ENCODE measurements at places on chromosomes 6 and 20.

- DNase-seq: no peak
Observed at GRCh38 chr20:19885939-19886660, 128.0 kb downstream of the RIN2 start.

GRCh38 chr20:22584922-22585785 lies 782 bp upstream of the FOXA2 start:
- no peak for DNase-seq

DNA sequence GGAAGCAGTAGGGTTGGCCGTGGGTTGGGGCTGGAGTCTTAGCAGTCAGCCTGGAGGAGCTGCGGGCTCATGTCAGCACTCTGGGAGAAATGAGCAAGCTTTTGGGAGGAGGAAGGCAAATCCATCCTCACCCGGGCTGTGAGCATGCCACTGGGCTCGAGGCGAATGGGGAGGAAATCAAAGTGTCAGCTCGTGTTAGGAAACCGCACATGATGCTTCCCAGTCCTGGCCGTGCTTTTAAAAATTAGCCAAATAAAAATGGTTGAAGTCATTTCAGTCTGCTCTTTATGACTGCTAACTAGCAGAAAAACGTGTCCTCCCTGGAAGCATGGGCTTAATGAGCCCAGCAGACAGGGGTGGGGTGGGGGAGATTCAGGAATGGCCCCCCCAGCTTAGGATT lies 98.1 kb downstream of the NFATC2 start:
- no peak for DNase-seq

DNA sequence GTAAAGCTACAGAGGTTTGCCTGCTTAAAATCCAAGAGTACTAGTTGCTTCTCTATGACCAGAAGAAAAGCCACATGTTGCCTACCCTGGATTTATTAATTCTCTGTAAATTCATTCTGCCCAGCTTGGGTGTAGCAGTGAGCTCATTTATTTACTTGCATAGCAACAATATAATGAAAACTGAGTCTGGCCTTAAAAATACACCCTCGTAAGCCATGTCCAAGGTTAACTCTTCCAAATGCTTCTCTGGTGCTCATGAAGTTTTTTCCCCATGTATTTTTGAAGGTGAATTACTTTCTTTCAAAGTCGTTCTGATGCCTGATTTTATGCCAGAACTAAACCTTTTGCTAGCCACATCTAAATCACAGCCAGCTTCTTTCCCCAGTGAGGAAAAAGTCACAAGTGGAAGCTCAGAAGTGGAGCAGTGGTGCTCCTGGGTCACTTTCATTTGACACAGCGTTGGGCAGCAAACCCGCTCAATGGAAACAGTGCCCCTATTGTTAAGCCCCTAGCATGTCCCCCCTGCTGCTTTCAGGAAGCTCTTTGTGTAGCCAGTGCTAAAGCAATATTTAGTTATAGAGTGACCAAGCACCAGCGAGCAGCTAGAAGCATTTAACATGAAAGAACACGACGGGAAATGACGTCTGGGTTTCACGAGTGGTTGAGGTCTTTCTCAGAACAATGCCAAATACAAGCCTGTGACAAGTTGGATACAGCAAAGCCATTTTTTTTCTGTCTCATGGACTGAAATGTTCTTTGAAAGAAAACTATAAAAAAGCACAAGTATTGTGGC lies 29.8 kb downstream of the NEDD9 start:
- DNase-seq: no peak

DNA sequence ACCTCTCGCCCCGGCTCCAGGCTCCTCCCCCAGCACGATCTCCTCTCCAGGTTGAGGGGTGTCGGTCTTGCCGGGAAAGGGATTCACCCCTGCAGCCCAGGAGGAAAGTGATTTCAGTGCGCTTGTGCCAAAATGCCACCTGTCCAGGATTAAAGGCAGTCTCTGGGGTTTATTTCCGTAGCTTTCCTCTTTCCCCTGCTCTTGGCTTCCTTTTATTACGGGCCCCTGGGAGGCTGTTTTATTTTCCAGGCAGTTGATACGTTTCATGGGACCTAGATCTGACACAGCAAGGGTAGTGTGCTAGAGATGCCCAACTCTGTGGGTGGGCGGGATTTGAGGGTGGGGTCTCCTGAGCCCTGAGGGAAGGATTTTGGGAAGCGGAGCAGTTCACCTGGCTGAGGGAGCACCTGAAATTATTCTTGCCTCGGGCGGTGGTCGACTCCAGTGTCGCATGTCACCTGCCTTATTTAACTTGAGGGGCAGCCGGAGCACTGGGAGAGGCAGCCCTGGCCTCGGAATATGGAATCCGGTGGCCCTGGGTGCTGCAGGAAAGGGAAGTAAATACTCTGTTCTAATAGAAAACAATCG lies 9.5 kb upstream of the NKX2-2 start:
- DNase-seq: no peak

- DNase-seq: no peak
Observed at GRCh38 chr6:128848212-128848935, 34.6 kb upstream of the LAMA2 start.

DNA sequence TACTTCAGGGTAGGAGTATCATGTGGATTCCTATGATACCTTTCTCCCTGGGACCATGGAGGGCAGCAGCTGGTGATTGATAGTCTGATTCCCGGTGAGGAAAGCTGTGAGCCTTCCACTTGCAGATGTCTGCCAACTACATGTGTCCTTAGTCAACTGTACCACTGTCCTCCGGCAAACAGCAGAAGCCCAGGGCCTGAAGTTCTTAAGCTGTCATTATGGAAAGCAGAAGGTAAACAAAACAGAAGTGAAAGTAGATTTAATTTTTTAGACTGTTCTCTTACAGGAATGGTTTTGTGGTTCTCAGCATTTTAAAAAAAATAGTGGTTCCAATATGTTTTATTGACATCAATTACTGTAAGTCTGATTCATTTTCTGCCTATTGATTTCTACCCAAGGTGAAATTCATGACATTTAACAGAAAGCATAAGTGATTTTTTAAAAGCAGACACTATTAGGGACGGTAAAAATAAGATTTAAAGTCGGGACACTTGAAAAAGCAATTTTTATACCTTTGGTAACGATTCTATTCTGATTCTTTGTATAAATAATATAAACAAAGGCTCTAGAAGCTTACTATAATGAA lies 36.6 kb downstream of the PTPN1 start:
- DNase-seq: no peak

DNA sequence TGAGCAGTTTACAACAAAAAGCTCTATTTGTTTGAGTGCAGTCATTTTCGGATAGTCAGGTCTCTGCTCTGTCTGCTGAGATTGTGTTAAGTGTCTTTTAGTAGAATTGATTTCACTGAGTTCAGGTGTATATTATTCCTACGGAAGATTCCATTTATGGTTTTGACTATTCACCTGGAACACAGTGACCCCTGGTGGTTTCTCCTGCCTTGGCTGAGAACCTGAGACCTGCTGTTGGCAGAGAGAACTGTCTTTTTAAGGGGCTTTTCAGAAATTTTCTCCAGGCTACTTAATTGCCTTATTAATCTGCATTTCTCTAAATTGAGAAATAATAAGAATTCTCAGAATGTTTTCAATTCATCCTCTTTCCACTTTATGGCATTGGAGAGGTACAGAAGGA lies 508.0 kb downstream of the TBC1D32 start:
- DNase-seq: peak; percentile 81

GRCh38 chr6:41720262-41720620 lies 15.2 kb downstream of the TFEB start:
- DNase-seq: no peak

DNA sequence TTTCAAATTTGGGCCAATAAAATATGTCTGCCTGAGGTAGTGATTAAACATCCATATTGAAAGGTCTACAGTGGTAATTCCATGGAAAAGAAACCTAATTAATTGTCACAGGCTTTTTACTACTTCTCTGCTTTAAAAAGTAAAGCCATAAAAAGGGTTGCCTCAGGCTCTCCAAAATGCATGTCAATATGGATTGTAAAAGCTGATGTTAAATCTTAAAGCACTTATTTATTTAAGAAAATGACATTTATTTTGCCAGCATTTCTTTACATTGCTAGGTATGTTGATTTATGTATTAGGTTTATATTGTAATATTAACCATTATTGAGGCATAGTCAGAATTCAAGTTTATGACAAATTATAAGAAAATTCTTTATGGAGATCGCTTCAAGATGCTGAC lies 133.2 kb downstream of the OPN5 start:
- DNase-seq: no peak

- DNase-seq: no peak
Observed at GRCh38 chr6:84003131-84003530, 30.4 kb upstream of the MRAP2 start.

DNA sequence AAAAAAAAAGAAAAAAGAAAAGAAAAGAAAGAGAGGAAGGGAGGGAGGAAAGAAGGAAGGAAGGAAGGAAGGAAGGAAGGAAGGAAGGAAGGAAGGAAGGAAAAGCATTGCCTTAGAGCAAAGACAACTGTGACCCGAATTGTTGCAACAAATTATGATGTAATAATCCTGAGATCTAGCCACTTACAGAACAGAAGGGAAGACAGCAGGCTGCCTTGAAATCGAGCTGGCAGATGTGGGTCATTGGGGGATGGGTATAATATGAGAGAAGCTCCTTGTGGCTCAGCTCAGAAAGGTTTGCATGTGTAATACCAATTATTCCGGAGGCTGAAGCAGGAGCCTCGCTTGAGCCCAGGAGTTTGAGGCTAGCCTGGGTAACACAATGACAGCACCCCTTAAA lies 208.1 kb upstream of the PROKR2 start:
- DNase-seq: no peak

DNA sequence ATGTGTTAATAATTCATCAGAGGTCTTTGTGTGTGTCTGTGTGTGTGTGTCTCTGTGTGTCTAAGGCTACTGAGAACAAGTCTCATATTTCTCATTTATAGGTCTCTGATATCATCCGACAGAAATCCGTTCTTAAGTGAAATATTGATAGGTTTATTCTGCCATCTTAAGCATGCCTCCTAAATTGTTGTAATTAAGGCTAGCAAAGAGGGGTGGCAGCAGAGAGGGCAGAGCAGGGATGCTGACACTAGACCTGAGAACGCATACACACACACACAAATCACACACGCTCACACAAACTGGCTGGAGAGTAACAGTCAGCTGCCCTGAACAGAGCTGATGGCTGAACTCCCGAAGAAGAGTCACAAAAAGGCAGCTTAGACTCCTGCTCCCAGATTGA lies 84.9 kb upstream of the LRFN2 start:
- DNase-seq: no peak

GRCh38 chr20:36481380-36482043 lies 59.8 kb upstream of the MYL9 start:
- DNase-seq: peak; percentile 42

- peak; percentile 53 for DNase-seq
Observed at GRCh38 chr6:16406966-16407365, 168.6 kb downstream of the GMPR start.

- DNase-seq: no peak
Observed at GRCh38 chr6:107712665-107713551, 111.2 kb downstream of the SCML4 start.

GRCh38 chr6:169188475-169188874 lies 65.2 kb downstream of the THBS2 start:
- no peak for DNase-seq

- no peak for DNase-seq
Observed at GRCh38 chr6:35449287-35449881, 2.8 kb upstream of the FANCE start.

GRCh38 chr20:32906200-32906599 lies 47.5 kb downstream of the EFCAB8 start:
- no peak for DNase-seq

GRCh38 chr20:5642155-5642981 lies 107.8 kb upstream of the SHLD1 start:
- no peak for DNase-seq

GRCh38 chr6:132135409-132135808 lies 184.2 kb upstream of the CCN2 start:
- no peak for DNase-seq

DNA sequence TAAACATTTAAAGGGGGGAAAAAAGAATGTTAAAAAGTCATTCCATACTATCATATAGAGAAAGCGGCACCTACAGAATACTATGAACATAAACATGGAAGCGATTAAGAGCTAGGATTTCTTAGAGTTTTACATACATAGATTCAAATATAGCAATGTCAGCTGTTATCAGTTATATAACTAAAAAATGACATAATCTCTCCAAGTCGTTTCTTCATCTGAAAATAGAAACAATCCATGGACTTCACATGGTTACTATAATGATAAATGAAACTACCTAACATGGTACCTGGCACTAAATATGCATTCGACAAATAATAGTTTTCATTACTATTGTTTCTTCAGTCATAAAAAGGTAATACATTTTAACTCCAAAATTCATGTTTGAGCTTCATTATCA lies 3.7 kb downstream of the IBTK start:
- no peak for DNase-seq

GRCh38 chr6:40022867-40023266 lies 88.6 kb upstream of the MOCS1 start:
- DNase-seq: peak; percentile 9

- no peak for DNase-seq
Observed at GRCh38 chr6:142353690-142354089, 51.9 kb downstream of the ADGRG6 start.

GRCh38 chr6:26140967-26141294 lies 53.7 kb downstream of the HFE start:
- no peak for DNase-seq

- DNase-seq: no peak
Observed at GRCh38 chr6:12007473-12007872, 4.6 kb upstream of the HIVEP1 start.

DNA sequence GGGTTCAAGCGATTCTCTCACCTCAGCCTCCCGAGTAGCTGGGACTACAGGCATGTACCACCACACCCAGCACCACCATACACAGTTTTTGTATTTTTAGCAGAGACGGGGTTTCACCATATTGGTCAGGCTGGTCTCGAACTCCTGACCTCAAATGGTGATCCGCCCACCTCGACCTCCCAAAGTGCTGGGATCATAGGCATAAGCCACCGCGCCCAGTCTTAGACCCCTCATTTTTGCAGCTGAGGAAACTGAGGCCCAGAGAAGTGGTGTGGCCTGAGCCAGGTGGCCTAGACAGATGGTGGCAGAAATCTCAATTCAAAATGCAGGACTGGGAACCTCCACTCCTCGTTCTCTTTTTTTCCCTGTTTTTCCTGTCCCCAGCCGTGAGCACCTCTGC lies 12.6 kb upstream of the FAM209A start:
- DNase-seq: no peak

GRCh38 chr6:166998256-166999144 lies 697 bp upstream of the CEP43 start:
- DNase-seq: peak; percentile 5

- no peak for DNase-seq
Observed at GRCh38 chr20:8812817-8813216, 256.1 kb upstream of the PLCB4 start.

Data from trophoblast cell (in vitro differentiated cells and primary cell).